Astrocyte (in vitro differentiated cells and primary cell): ENCODE measurements at places on chromosomes 2 and 18.

- no peak for DNase-seq
Measured at GRCh38 chr18:7334973-7335568, 104.2 kb downstream of the LRRC30 start.

GRCh38 chr2:174012347-174013314 is 47.5 kb upstream of the SP3 start:
- no peak for DNase-seq

- DNase-seq = no peak
Measured at GRCh38 chr18:47249314-47249981, 2.0 kb downstream of the SKOR2 start.

DNA sequence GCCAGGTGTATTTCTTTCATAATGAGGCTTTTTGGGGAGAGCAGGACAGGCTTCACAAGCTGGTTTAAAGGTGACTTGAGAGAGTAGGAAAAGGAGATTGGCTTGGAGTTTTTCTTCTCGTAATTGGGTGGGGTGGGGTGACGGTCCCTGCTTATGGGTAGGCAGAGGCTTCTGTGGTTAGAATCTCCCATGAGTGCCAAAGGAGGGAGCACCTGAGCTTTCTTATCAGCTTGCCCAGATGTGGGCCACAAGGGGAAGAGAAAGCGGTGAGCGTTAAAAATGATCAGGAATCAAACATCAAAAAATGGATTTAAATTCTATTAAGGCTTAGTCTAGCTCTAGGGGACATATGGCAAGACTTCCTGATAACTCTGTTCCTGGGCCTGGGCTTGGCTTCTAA is 9.7 kb upstream of the PNPT1 start:
- no peak for DNase-seq

DNA sequence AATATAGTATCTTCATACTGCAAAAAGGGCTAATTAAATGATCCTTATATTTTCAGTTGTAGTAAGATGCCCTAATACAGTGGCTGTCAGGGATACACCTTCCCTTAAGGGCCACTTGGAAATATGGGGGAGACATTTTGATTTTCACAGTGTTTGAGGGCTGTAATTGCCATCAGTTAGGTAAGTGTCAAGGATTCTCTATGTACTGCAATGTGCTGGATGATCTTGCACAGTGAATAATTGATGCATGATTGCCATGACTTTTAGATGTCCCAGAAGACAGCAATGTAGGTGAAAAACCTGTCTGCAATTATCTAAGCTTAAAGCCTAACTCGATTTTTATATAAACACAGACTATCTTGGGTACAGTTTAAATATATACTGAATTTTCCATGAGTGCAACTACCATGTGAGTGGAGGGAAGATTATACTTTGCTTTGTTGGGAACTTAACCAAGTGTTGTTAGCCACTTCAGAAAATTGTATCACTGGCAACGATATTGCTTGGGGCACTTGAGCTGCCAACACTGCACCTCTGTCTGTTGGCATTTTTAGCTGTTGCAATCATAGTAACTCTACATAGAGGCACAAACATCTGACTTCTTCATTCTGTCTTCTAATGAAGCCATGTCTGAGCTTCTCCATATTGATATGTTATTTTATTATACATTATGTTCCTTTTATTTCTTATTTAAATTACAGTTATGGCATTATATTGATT is 45.2 kb downstream of the MAIP1 start:
- DNase-seq = no peak

DNA sequence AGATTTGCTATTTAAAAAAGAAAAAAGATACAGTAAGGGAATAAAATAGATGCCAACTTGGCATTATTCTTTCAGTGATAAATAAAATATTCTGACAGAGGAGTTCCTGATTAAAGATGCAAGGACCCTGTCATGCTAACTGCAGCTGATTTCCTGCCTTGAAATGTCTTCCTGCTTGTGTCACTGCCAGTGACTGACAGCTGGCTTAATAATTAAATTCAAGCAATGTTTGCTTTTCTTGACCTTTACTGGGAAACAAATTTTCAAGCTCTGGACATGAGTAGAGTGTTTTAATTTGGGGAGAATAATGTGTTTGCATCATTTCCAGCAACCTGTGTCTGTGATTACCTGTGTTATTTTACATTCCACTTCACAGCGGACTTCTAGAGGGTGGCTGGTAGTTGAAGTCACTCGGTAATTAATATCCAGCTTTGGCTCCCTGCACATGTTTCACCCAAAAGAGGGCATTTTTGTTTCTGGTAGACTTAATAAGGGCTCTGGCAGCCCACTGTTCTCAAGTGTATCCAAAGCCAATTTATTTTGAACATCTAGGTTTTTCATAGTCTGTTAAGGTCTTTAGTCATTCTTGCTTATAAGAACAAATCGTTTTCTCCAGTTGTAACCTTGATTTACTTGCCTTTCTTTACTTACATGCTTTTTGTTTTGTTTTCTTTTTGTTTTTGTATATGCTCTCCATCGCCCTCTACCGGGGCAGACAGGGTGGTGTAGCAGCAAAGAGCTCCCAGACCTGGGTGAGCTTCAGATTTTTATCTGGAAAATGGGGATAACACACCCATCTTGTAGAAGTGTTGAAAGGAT is 48.5 kb upstream of the PROKR1 start:
- peak; percentile 11 for DNase-seq

DNA sequence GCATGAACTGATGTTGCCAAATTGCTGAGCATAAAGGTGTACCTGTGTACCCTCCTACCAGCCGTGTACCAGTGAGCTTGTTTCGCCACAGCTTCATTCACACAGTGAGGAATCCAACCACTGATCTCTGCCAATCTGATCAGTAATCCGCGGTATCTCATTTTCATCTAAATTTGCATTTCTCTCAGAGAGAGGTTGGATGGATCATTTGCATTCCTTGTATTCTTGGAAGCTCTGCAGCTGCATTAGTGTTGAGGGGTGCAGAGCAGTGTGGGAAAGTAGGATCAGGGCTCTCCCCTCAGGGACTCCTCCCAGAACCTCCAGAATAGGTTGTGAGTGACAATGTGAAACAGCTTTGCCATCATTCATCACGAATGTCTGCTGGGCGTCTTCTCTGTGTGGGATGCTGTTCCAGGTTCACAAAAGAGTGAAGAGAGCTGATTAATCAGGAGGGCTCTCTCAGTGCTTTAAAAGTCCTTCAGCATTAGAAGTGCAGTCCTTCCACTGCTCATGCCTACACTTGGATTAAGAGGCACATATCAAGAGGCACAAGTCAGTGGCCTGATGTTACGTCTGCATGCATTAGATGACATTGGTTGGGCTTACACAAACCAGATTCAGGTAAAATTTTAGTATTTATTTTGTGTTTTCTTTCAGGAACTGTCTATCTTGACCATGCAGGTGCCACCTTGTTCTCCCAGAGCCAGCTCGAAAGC is 7.5 kb downstream of the MOCOS start:
- no peak for DNase-seq

DNA sequence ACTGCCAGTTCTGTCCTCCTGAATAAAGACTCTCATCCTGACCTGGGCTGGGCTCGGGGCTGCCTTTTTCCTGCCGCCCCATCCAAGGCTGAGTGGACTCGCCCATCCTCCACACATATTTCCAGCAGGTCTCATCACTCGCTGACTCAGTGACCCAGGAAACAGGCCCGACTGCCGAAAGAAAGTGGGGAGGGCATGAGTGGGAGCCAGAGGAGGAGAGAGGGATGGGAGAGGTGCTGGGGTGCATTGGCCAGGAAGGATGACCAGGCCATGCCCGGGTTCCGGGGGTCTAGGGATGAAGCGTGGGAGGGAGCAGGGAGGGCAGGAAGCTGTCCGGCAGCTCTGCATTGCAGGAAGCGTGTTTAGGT is 66.7 kb downstream of the TWIST2 start:
- peak; percentile 78 for DNase-seq

GRCh38 chr2:99150706-99151105 is 4.0 kb downstream of the TSGA10 start:
- peak; percentile 20 for DNase-seq

DNA sequence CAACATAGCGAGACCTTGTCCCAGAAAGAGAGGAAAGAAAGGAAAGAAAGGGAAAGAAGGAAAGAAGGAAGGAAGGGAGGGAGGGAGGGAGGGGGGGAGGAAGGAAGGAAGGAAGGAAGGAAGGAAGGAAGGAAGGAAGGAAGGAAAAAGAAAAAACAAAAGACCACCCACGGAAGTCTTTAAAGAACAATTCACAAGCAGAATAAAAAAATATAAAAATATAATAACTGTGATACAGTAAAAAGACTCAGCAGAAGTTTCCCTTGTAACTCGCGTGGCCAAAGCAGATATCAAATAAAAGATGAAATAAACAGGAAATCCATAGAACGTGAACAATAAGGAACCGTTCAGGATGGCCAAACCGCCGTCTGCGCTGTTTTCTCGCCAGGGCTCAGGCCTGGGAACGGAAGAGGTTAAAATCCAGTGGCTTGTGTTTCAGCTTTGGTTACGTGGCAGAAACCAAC is 1.2 kb upstream of the SLC1A4 start:
- no peak for DNase-seq

GRCh38 chr2:101030866-101031554 is 28.9 kb downstream of the RPL31 start:
- DNase-seq = no peak

DNA sequence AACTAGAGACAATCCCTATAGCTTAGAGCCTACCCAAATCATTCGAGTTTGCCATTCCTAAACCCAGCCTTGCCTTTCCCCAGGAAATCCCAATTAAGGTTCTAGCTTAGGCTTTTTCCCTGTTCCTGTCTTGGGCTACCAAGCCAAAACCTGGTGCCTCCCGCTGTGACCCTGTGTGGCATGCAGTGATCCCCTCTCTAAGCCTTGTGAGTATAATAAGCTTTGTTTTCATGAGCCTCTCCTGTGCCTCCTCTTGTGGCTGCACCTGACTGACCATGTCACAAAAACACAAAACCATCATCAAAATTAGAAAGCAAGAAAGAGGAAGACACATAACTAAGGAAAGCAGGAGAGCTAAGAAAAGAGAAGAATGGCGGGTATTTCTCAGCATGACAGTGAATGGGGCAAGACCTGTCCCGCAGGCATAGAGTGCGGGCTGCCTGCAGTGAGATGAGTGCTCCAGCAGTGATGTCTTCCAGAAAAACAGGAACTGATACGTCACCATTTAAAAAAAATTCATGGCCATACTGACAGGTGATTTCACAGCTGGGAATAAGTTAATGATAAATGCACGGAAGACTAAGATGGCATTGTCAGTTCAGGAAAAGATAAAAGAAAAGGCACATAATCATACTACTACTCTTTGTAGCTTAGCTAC is 9.2 kb upstream of the PAIP2B start:
- no peak for DNase-seq

GRCh38 chr18:77469131-77469530 is 219.5 kb downstream of the GALR1 start:
- no peak for DNase-seq

DNA sequence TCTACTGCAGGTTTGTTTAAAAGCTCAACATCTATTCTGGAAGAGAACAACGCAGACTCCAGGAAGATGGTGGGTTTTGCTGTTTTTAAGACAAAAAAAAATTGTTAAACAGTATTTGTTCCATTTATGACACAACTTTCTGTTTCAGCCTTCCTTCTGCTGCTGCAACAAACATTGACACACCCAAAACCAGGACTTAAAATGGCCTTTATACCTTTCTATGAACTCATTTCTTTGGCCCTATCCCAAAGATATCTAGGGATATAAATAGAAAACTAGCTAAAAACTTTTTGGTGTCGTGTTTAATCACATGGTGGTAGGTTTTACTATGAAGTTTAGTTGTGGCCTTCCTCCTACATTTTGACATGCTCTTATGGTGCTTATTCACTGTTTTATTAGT is 964 bp upstream of the GALNT3 start:
- peak; percentile 30 for DNase-seq

GRCh38 chr2:43707255-43708015 is 31.2 kb upstream of the C1GALT1C1L start:
- DNase-seq = peak; percentile 80

- DNase-seq = no peak
Measured at GRCh38 chr2:223141606-223142005, 89.6 kb downstream of the KCNE4 start.

GRCh38 chr18:50014606-50015005 is 180.3 kb downstream of the MYO5B start:
- no peak for DNase-seq

DNA sequence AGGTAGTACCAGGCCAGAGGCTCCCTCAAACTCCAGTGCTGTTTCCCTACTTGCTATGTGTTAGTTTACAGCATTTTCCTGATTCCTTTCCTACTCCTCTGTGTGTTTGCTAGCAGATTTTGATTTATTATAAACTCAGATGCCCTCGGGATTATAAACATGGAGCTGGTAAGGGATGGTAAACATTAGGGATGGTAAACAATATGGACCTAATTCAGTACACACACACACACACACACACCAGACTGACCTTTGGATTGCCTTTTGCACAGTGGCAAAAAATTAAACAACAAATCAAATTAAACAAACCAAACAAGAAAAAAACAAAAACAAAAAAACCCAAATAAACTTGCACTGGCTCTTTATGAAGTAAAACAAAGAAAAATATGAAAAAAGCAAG is 55.4 kb upstream of the ACVR1 start:
- no peak for DNase-seq

GRCh38 chr2:3292416-3292815 is 85.2 kb downstream of the EIPR1 start:
- no peak for DNase-seq

GRCh38 chr2:6835467-6835866 is 30.2 kb downstream of the CMPK2 start:
- DNase-seq = peak; percentile 68

DNA sequence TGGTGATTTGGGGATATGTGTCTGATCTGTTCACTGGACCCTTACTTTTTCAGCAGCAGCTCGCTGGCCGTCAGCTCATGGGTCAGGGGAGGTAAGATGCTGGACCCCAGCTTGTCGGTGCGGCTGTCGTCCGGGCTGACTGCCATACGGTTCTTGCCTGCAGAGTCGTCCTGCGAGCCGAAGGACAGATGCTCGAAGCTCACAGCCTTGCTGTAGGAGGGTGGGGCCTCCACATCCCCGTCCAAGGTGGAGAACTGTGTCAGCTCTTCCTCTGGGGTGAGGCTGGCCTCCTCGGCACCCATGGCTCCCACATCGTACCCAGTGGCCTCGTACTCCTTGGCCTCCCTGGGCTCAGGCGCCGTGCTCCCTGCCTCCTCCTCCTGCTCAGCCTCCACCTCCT is 179.5 kb downstream of the NAPG start:
- DNase-seq = no peak

GRCh38 chr2:144596073-144596871 is 76.4 kb upstream of the ZEB2 start:
- DNase-seq = peak; percentile 63

DNA sequence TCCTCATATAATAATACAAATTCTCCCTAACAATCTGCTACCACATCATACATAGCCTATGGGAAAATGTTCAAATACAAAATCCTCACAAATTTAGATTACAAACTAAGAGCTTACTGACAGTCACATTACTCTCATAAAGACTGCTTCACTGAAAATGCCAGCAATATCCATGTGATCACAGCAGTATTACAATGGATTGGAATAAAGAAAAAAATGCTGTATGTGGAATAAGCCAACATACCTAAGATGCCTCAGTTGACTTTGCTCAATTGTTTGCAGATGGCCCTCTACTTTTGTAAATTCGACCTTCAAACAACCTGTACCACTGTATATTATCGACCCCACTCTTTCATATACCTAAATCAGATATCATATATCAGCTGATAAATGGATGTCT is 88.7 kb downstream of the DYM start:
- peak; percentile 13 for DNase-seq
